Fibroblast of skin of scalp (primary cell): ENCODE measurements at places on chromosomes 7 and 10.

- DNase-seq = no peak
These were observed 279.3 kb downstream of the SKAP2 start for GRCh38 chr7:26584987-26585665.

DNA sequence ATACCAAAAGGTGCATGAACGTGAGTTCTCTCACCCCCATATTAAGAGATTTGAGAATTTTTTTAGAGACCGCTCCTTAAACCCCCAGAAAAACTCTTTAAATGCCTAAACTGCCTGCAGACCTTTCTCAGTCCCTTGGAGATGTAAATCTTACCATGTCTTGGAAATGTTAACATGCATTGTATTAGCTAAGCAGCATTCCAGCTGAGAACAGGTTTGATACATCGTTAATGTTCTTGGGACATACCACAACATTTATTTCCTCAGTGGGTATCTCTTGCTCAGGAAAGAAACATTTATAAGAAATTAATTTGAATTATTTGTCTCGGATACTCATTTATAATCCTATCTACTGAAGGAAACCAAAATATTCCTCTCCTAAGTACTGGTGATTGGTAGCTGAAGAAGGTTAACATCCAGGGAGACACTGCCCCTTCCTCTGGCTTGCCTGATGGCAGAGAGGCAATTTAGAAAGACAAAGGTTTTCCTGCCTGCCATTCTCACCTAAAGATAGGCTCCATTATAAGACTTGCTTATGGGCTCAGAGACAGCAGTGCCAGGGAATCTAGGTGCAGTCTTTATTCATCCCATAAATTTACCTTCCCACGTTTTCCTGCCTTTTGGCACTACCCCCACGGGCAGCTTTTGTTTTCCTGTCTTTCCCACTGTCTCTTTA, 141.2 kb downstream of the COBL start:
- no peak for DNase-seq

- DNase-seq = peak; percentile 9
These were observed 600.4 kb downstream of the KCNMA1 start for GRCh38 chr10:77036993-77037734.

DNA sequence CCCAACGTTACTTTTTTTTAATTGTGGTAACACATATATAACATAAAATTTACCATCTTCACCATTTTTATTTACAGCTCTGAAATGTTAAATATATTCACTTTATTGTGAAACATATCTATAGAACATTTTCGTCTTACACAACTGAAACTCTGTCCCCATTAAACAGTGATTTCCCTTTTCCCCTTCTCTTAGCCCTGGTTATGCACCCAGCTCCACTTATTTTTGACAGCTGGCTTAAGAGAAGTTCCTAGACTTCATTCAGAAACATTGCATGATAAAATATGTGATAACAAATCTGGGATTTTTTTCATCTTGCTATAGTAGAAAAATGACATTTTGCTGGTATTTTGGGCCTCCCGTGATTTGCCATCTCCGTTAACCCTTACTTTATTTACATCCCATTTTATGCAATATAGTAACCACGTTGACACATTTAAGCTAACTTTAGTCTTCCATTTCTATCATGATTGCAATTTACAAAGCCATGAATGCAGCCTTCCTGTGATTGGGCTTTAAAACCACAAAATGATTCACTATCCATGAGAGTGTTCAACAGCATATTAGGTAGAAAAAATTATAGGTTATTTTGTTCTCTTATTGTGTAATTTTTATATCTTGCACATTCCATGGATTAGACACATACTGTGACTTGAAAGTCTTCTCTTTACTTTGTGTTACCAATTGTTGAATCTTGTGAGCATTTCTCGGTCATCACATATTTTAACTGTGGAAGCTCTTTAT, 139.6 kb downstream of the SND1 start:
- DNase-seq = peak; percentile 75

DNA sequence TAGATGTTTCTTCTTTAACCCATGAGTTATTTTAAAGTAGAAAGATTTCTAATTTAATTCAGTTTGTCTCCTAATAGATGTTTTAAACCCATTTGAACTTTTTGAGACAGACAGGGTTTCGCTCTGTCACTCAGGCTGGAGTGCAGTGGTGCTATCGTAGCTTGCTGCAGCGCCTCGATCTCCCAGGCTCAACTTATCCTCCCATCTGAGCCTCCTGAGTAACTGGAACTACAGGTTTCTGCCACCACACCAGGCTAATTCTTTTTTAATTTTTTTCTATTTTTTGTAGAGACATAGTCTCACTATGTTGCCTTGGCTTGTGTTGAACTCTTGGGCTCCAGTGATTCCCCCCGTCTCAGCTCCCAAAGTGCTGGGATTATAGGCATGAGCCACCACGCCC, 53.0 kb upstream of the RAB18 start:
- no peak for DNase-seq

GRCh38 chr10:131431533-131431932, 120.0 kb upstream of the TCERG1L start:
- no peak for DNase-seq

DNA sequence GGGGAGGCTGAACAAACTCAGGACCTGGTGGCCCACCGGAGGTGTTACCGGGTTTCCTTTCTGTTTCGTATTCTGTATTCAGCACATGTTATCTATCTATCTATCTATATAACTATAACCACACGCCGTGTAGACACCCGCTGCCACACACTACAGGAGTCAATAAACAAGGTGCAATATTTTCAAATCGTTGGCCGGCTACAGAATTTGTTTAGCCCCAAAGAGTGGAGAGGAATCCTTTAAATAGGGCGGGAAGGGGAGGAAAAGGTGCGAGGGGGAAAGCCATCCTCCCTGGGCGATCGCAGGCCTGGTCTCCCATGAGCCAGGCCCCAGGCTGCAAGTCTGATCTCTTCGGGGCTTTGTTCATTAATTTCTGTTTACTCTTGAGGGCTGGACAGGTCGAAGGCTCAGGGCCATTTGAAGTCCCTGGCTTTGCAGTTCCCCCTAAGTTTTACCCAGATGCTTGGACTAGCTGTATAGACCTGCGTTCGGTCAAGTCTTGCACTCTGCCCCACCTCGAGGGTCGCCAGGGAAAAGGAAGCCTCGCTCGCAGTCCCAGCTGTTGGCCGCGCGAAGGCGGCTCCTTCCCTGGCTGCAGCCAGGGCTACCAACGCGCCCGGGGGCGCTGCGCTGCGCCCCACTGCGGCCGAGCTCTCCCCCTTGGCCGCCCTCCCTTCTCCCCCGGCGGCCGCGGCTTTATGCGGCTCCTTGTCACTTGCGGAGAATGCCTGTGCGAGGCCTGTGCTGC, 3.8 kb downstream of the NKX2-3 start:
- DNase-seq = no peak

- DNase-seq = no peak
These were observed 5.2 kb downstream of the LGI1 start for GRCh38 chr10:93762979-93763391.

DNA sequence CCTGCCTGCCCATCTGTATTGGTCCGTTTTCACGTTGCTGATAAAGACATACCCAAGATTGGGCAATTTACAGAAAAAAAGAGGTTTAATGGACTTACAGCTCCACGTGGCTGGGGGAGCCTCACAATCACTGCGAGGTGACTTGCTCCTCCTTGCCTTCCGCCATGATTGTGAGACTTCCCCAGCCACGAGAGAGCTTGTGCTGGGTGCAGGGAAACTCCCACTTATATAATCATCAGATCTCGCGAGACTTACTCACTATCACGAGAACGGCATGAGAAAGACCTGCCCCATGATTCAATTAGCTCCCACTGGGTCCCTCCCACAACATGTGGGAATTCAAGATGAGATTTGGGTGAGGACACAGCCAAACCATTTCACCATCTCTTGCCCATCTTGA, 111.8 kb downstream of the MYL10 start:
- no peak for DNase-seq

DNA sequence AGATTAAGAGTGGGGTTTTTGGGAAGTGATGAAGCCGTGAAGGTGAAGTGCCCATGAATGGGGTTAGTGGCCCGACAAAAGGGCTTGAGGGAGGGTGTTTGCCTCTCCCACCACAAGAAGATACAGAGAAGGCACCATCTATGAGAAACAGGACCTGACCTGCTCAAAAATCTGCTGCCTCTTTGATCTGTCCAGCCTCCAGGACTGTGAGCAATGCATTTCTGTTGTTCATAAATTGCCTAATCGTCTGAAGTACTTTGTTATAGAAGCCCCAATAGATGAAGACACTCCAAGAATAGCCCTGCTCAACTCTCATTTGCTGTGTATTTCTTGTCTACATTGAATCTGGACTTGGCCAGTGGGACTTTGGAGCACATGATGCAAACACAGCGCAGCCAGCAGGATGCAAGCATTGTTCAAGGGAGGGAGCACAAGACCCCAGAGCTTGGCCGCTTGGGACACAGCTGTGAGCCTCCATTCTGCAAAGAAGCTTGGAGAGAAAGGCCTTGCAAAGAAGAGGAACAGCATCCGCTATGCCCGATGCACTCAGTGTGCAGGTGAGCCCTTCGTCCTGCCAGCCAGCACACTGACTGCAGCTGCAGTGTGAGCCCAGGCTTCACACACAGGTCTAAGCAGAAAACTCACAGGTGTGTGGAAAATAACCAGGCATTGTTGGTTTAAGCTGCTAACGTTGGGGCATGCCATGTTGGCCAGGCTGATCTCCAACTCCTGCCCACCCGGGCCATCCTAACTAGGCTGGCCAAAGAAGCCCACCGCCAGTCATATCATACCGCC, 73.2 kb upstream of the KLF6 start:
- no peak for DNase-seq

DNA sequence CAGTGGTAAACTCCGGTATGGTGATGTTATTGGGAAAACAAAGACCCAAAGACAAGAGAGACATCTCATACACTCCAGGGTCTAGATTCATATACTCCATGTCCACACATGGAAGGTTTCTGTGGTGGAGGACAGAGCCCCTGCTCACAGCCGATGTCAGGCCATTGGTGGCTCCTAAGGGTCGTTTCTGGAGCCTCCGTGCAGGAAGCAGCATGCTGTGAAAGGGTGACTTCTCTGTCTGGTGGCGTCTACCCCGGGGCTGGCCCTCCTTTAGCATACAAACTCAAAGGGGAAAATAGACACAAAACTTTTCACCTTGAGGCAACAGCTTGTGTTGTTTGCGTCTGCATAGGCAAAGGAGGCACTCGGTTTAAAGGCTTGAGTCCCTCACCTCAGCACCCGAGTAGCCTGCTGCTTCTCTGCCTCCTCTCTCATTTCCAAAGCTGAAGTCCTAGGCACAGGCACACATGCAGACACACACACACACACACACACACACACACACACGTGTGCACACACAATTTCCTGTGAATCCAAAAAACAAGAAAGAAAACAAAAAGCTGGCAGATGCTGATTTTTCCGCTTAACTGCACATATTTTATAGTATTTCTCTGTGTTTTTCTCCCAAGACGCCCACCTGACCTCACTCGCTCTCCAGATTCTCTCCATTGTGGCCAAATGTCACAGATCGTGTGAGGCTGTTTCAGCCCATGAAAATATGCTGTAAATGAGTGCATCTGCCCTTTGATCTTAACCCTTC, 601.4 kb upstream of the MGMT start:
- no peak for DNase-seq

- DNase-seq = no peak
These were observed 17.5 kb upstream of the PALS2 start for GRCh38 chr7:24555719-24556118.

- DNase-seq = no peak
These were observed 332.0 kb downstream of the RPS24 start for GRCh38 chr10:78365694-78366093.

GRCh38 chr7:75966190-75966961, 28.0 kb downstream of the TMEM120A start:
- DNase-seq = peak; percentile 28

- no peak for DNase-seq
These were observed 82.8 kb downstream of the NHLRC2 start for GRCh38 chr10:113937258-113937657.

GRCh38 chr10:131937836-131938235, 37.0 kb downstream of the PPP2R2D start:
- DNase-seq = no peak

DNA sequence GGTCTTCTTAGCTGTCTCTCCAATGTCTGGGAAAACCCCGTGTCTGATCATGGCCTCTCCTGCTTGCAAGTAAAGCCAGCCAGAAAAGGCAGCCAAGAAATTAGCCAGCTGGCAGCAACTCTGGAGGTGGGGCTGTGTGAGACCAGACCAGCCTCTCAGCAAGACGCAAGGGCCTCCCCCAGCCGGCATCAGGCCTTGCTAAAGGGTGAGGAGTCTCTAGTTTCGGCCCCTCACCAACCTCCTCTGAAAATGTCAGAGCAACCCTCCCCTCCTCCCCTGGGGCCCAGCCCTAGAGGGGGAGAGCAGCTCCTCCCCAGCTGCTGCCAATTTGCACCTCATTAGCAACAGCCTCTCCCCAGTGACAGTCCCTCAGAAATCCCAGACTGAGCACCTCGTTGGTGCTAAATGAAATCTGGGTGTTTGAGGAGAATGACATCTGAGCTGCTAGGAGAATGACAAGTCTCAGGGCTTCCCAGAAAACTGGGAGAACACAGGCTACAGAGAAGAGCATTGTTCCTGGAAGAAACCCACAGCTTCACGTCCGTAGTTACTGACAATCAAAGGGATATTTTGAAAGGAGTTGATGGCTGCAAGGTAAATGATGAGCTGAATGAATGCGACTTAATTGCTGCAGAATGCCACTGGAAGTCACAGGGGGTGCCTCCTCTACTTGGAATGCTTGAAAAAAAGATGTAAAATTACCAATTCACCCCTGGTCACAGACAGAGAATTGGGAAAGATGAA, 25.9 kb downstream of the DGKI start:
- peak; percentile 71 for DNase-seq

GRCh38 chr10:2282202-2282601, 544.9 kb upstream of the ADARB2 start:
- DNase-seq = no peak

GRCh38 chr7:156104501-156105336, 292.5 kb upstream of the SHH start:
- DNase-seq = no peak

DNA sequence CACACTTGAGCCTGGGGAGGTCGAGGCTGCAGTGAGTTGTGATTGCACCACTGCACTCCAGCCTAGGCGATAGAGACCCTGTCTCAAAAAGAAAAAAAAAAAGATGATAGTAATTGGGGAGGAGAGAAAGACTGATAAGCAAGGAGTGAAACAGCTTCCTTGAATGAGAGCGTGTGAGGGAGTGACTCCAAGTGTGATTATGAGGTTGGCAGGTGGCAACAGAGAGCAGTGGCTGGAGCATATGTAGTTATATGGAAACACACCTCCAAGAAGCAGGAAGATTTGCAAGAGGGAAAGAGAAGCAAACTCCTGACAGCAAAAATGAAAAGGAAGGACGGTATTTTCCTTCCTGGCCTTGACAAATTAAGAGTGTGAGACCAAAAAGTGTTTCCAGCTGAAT, 50.4 kb downstream of the VKORC1L1 start:
- DNase-seq = no peak
